ENCODE measurements at places on chromosomes 7 and 10.

GRCh38 chr10:61964949-61965702 is 63.6 kb downstream of the ARID5B start:
- DNase-seq = no peak

DNA sequence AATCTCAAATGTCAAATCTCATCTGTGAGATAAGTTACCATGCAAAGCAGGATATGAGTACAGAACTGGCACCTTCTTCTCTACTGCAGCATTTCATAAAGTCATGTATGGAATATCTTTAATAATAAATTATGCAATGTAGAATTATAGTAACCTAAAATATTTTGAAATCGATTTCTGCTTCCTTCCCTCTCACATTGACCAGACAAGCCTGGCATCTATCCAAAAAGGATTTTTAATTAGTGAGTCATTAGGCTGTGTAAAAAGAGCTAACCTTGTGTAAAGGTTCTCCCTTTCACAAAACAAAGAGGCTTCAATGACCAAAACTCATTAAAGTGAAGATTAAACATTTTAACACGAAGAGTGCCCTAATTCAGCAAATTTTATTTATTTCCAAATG is 48.8 kb upstream of the EXOC6 start:
- no peak for DNase-seq

DNA sequence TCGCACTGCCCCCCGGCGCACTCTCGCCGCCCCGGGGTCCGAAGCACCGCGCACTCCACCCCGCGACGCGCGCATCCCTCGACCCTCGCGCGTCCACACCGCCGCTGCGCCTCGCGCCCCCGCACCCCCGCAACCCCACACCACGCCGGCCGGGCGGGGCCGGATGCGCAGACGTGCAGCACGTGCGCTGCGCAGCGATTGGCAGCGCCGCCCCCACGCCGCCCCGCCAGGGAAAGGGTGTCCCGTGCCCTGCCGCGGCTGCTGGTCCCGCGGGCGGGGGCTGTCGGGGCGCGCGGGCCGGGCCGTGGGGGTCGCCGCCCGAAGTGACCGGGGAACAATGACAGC is 53.7 kb upstream of the KDM7A start:
- peak; percentile 12 for DNase-seq

GRCh38 chr10:75245354-75246250 is 9.8 kb upstream of the COMTD1 start:
- DNase-seq = no peak

- DNase-seq = peak; percentile 75
These were observed 1.1 kb downstream of the PPIA start for GRCh38 chr7:44797329-44798258.

- no peak for DNase-seq
These were observed 543.1 kb upstream of the MBL2 start for GRCh38 chr10:53315709-53316108.

GRCh38 chr10:72049969-72050781 is 38.2 kb downstream of the SPOCK2 start:
- no peak for DNase-seq

GRCh38 chr7:22150221-22150620 is 204.5 kb upstream of the CDCA7L start:
- no peak for DNase-seq

- DNase-seq = no peak
These were observed 839.9 kb downstream of the CCSER2 start for GRCh38 chr10:85168243-85168642.

DNA sequence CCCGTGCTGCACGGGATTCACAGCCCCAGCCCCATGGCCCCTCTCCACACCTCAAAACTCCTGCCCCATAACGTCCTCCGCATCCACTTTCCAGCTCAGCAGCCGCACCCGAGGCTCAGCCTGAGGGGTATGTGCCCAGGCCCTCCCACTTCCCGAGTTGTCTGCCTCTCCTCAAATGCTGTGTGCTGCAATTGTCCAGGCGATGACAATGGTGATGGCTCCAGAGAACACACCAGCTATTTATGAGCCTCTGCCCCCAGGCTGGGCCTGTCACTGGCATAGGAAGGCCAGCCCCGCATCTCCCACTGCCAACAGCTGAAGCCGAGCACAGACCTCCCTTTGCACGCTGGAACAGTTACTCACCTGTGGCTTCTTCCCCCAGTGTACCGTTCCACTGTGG is 2.4 kb upstream of the LDB3 start:
- no peak for DNase-seq

- DNase-seq = no peak
These were observed 107.8 kb downstream of the CYP26A1 start for GRCh38 chr10:93181271-93182048.

DNA sequence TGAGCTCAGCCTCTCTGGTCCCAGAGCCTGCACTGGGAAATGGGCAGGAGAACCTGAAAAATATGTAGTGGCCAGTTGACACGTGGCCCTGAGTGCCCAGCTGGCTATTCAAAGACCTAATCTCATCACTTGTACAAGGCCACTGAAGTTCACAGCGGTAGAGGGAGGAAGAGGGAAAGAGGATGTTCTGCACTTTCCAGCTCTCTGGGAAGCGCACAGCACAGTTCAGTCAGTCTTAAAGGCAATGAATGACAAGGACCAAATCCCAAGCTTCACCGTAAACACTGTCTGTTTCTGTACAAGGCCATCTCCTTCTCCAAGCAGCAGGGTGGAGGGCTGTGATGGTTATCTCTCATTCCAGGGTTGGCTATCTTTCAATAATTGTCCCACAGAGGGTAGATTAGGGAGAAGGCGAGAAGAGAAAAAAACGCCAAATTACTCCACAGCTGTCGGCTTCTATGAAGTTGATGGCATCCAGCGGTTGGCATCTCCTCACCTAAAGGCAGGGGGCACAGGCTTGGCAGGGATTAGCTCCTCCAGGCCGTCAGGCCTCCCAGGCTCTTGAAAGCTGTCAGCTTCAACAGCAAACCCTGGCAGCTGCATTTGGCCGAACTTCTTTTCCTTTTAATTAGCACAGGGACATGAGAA is 10.6 kb downstream of the SFMBT2 start:
- DNase-seq = no peak

DNA sequence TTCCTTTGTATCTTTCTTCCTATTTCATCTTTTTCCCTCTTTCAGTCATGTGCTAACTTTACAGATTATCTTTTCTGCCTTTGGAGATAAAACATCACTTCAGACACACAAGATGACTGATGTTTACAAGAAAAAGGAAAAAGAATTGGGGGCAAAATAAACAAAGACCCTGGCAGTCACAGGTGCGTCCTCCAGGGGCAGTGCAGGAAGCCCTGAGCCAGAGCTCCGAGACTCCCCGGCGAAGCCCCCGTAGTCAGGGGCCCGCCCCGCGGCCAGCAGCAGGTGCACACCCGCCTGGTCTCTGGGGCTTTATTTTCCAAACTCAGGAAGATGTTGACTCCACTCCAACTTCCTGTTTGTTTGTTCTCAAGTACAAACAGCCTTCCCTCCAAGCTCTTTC is 10.2 kb downstream of the STK32C start:
- DNase-seq = peak; percentile 95

GRCh38 chr7:12814828-12815227 is 127.4 kb downstream of the ARL4A start:
- no peak for DNase-seq

- DNase-seq = peak; percentile 29
These were observed 158.8 kb downstream of the SH3PXD2A start for GRCh38 chr10:103696411-103697145.

- DNase-seq = no peak
These were observed 26.4 kb upstream of the CALN1 start for GRCh38 chr7:72438491-72438890.

GRCh38 chr10:133359554-133359971 is 1.7 kb upstream of the FUOM start:
- DNase-seq = peak; percentile 43

GRCh38 chr10:44242826-44243225 is 142.1 kb downstream of the CXCL12 start:
- no peak for DNase-seq

GRCh38 chr7:28748933-28749584 is 209.1 kb downstream of the TRIL start:
- DNase-seq = no peak

- no peak for DNase-seq
These were observed 392.9 kb downstream of the KCNMA1 start for GRCh38 chr10:77244746-77245145.

DNA sequence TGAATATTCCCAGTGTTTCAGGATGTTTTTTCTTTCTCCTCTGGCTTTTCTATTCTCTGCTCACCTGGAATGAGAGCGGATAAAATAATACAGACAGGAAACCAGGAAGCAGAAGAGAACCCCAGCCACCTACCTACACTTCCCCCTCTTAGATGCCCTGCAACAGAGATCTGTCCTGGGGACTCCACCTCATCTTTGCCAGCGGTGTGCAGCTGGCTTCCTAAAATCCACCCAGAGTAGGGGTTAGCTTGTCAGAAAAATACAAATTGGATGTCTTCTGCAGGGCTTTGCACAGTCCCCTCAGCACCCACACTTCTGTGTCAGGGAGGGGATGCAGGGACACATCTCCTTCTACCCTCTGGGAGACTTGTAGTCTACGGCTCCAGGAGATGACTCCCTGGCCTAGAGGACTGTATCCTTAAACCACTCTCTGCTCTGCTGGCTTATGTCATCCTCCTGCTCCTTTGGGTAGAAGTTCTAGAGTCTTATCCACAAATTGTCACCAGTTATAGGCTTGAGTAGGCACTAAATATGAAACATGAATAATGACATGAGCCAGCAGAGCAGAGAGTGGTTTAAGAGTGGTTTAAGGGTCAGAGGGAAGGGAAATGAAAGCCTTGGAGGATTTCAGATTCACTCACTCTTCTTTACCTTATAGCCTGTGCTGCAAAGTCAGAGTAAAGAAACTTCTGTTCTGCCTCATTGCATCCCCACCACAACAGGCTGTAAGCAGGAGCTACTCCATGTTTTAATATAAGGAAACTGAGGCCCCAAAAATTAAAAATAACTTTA is 749.4 kb downstream of the AUTS2 start:
- DNase-seq = no peak

GRCh38 chr7:24972166-24972477 is 7.9 kb downstream of the OSBPL3 start:
- DNase-seq = no peak

GRCh38 chr7:66186991-66187390 is 18.1 kb upstream of the TPST1 start:
- DNase-seq = no peak

DNA sequence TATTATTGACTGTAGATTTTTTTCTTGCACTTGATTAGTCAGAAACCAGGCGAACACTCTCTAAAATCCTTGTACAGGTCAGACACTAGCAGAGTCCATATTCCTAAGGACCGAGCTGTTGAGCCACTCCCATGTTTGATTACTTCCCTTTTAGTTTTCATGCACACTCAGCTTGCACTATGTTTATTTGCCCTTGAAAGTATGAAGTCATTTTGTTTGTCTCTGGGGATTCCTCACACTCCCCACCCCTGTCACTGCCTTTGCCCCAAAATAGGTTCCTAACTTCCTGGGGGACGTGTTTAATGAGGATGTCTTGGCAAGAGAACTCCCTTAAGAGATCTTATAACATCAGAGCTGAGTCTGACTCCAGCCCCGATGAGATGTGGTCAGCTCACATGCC is 182.1 kb downstream of the EVX1 start:
- DNase-seq = no peak

DNA sequence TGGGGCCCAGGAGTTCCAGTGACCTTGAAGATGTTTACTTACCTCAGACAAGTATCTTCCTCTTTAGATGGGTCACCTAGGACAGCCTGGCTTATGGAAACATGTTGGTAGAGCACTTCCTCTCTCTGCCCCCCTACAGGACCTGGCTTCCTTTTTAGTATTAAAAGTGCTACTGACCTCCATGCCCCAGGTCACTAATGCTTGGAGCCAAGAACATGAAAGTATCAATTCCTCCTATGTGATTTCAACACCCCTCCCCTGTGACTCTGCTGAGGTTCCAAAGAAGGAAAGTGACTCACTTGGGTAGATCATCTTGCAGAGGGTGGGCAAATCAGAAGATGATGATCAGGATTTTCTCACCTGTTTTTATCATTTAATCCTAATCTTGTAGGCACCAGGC is 125.3 kb upstream of the CCDC6 start:
- no peak for DNase-seq

DNA sequence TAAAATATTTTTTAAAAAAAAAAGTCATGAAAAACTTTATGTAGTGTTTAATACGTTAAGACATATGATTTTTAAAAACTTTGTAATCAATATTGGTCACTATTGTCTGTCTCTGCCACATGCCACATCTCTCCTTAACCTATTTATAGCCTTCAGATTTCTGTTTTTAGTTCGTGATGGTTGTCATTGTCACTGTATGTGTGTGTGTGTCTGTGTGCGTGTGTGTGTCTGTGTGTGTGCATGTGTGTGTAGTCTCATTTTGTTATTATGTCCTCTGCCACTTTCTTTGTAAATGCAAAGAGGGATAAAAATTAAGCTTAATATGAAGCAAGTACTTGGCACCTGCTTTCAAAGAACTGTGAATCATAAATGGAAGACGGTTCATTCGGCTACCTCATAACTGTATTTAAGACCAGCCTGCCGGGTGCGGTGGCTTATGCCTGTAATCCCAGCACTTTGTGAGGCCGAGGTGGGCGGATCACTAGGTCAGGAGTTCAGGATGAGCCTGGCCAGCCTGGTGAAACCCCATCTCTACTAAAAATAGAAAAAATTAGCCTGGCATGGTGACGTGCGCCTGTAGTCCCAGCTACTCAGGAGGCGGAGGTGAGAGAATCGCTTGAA is 354.0 kb downstream of the ARL4A start:
- DNase-seq = no peak

DNA sequence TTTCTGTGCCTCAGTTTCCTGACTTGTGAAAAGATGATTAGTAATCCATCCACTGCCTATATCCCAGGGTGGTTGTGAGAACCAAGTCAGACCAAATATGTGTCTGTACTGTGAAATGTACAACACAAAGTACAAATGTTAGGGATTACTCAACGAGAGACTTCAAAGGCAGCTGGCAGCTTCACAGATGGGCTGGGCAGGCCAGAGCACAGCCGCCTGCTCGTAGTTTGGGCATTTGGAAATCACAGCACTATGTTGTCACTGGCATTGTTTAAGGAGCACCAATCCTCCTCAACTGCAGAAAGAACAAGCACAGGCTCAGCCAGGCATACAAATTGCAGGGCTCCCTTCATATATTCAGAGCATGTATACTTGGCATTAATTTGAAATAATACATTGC is 64.5 kb upstream of the C10orf90 start:
- DNase-seq = no peak

DNA sequence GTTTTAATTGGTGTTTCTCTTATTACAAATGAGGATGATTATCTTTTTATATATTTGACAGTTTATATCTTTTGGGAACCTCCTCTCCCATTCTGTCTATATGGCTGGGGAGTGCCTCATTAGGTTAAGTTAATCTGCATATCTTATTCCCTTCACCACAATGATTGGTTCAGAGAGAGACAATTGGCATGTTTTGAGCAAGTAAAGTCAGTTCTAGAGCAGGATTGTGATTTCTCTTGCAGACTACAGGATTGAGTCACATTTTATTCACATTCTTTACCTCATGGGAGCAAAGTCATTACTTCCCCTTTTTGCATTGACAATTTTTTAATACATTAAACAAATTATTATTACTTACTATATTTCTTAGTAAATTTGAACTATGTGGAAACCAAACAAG is 345.6 kb downstream of the MDFIC start:
- DNase-seq = peak; percentile 17

- DNase-seq = no peak
These were observed 7.7 kb upstream of the OPALIN start for GRCh38 chr10:96366508-96366907.

Data from NCI-H1436 (cell line).